ENCODE measurements at places on chromosomes 5 and 9. TPM values are rescaled to one million over a fixed set of nuclear protein-coding genes. Genes with fewer than 3 reads are reported as not detected.

Gene ANKRD34B
- polyA plus RNA-seq, result not detected

Gene AIF1L
- 184 TPM for polyA plus RNA-seq

Gene GOLGA2
- 63.3 TPM for polyA plus RNA-seq

Gene GAS1
- polyA plus RNA-seq, result 1.1 TPM

Gene ZNF454
- 0.40 TPM for polyA plus RNA-seq

Gene ENTREP1
- 5.7 TPM for polyA plus RNA-seq

Gene SYNPO
- 4.3 TPM for polyA plus RNA-seq

Gene NEURL1B
- 6.9 TPM for polyA plus RNA-seq

Gene EQTN
- not detected for polyA plus RNA-seq

Gene IFNA10
- not detected for polyA plus RNA-seq

Gene GARIN3
- polyA plus RNA-seq, result not detected

Gene CCL21
- 13.2 TPM for polyA plus RNA-seq

Gene OTP
- polyA plus RNA-seq, result not detected

Gene SV2C
- 0.43 TPM for polyA plus RNA-seq

Gene POLK
- polyA plus RNA-seq, result 3.2 TPM

Gene SPINK5
- polyA plus RNA-seq, result 772 TPM

Gene SHC3
- 0.19 TPM for polyA plus RNA-seq

Gene FAM200C
- polyA plus RNA-seq, result 1.9 TPM

Gene ACTBL2
- not detected for polyA plus RNA-seq

Gene ZNF474
- 0.06 TPM for polyA plus RNA-seq

Gene PAEP
- polyA plus RNA-seq, result not detected

Gene GDF9
- polyA plus RNA-seq, result 0.55 TPM

Gene KCTD16
- under 0.01 TPM for polyA plus RNA-seq

Gene CDKN2B-AS1
- 0.47 TPM for polyA plus RNA-seq

Gene SH3GLB2
- polyA plus RNA-seq, result 183 TPM

Gene IRF1
- 7.5 TPM for polyA plus RNA-seq

Gene FOXI1
- polyA plus RNA-seq, result not detected

Gene MAMDC2
- 3.3 TPM for polyA plus RNA-seq

Gene RNF224
- polyA plus RNA-seq, result 5.5 TPM

Gene TPM2
- 1,288 TPM for polyA plus RNA-seq

Gene CDH9
- polyA plus RNA-seq, result not detected

Gene FRMD3
- 0.26 TPM for polyA plus RNA-seq

Gene MSX2
- 0.56 TPM for polyA plus RNA-seq

Gene PCDHGA9
- 0.54 TPM for polyA plus RNA-seq

Gene PALM2AKAP2
- 0.02 TPM for polyA plus RNA-seq

Gene CLTA
- polyA plus RNA-seq, result 202 TPM

Gene DOCK2
- polyA plus RNA-seq, result 0.86 TPM

Gene TLX3
- not detected for polyA plus RNA-seq

Gene CCL28
- polyA plus RNA-seq, result 3.9 TPM

Gene BTNL8
- 0.07 TPM for polyA plus RNA-seq

Gene PROP1
- not detected for polyA plus RNA-seq

Gene PCDHA9
- polyA plus RNA-seq, result not detected

Gene SMIM33
- polyA plus RNA-seq, result 0.02 TPM

Gene IFNA13
- polyA plus RNA-seq, result not detected

Gene PCDHGA10
- 1.1 TPM for polyA plus RNA-seq

Gene DBH
- 0.01 TPM for polyA plus RNA-seq

Gene CA9
- 0.18 TPM for polyA plus RNA-seq

Gene ABO
- polyA plus RNA-seq, result 7.7 TPM

Gene PDE6A
- polyA plus RNA-seq, result 1.0 TPM

Gene INSL4
- polyA plus RNA-seq, result not detected

Gene HMGXB3
- polyA plus RNA-seq, result 9.7 TPM

Gene EFCAB9
- not detected for polyA plus RNA-seq
